ENCODE measurements at places on chromosomes 2 and 18. TPM values are rescaled to one million over a fixed set of nuclear protein-coding genes. Genes with fewer than 3 reads are reported as not detected.

The PHOSPHO2 gene
- total RNA-seq: 5.8 TPM

The DIPK1C gene
- total RNA-seq: not detected

The LONRF2 gene
- total RNA-seq: 0.10 TPM

The SLC4A5 gene
- not detected for total RNA-seq

The SKOR2 gene
- total RNA-seq: not detected

The SERPINB2 gene
- total RNA-seq: 24.2 TPM

The CDH2 gene
- total RNA-seq: 104 TPM

The GALR1 gene
- not detected for total RNA-seq

The PROM2 gene
- total RNA-seq: 2.9 TPM

The SCN9A gene
- 0.86 TPM for total RNA-seq

The INPP5D gene
- total RNA-seq: not detected

The CYP26B1 gene
- 6.8 TPM for total RNA-seq

The ARL6IP6 gene
- total RNA-seq: 66.7 TPM

The SCN2A gene
- 0.44 TPM for total RNA-seq

The KIAA2012 gene
- total RNA-seq: not detected

The CNTNAP5 gene
- total RNA-seq: not detected

The GRHL1 gene
- total RNA-seq: 3.2 TPM

The TRABD2A gene
- total RNA-seq: 3.7 TPM

The CD302 gene
- 7.4 TPM for total RNA-seq

The LIMS3 gene
- 0.17 TPM for total RNA-seq

The TUBB8B gene
- not detected for total RNA-seq

The UGT1A4 gene
- not detected for total RNA-seq

The SLC30A3 gene
- total RNA-seq: not detected

The RGPD4 gene
- not detected for total RNA-seq

The LAMA1 gene
- total RNA-seq: 1.6 TPM

The C1GALT1C1L gene
- 2.4 TPM for total RNA-seq

The COL5A2 gene
- 131 TPM for total RNA-seq

The PHLPP1 gene
- 12.5 TPM for total RNA-seq

The SP140 gene
- total RNA-seq: 2.0 TPM

The LBH gene
- 38.9 TPM for total RNA-seq

Data from M059J (cell line).